ENCODE measurements at places on chromosomes 5 and 9.

DNA sequence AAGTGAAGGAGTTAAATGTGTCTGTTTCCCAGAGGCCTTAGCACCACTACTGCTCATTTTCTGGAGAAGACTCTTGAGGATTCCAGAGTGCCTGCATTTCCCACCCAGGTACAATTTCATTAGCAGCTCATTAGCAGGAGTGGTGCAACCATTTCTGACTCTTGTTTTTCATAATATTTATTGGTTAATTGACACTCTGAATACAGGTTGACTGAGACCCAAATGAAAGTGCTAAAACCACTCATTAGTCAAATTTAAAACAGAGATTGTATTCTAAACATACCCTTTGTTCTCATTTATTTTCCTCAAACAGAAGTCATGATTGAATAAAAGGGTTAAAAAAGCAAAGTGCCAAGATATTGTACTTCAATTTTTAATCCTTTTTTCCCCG, 134.5 kb downstream of the SIL1 start:
- DNase-seq, result no peak

- peak; percentile 21 for DNase-seq
Observed at GRCh38 chr5:113612060-113612496, 98.6 kb downstream of the YTHDC2 start.

- DNase-seq, result no peak
Observed at GRCh38 chr9:6645355-6646292, at the start of gene GLDC. GLDC (minus strand) TSS chr9:6645729; CDS start chr9:6645499, 230 bp downstream.

GRCh38 chr5:1709171-1709803, 90.3 kb downstream of the MRPL36 start:
- DNase-seq, result no peak

DNA sequence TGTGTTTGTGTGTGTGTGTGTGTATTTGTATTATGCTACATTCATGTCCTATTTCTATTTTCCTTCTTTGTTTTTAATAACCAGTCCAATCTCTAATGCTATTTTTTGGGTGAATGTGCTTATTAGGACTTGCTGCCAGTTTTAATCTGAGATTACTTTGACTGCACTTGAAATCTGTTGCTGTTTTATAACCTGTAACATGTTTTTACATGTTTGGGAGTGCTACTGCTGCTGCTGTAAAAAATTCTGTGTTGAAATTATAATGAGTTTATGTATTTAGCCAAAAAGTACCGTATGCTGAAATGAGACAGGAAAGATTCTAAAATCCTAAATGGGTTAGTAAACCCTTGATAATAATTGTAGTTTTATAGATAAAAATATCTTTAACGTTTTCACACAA, 104.7 kb upstream of the SSBP2 start:
- no peak for DNase-seq

- DNase-seq, result no peak
Observed at GRCh38 chr9:133368249-133368881, 7.5 kb downstream of the SURF4 start.

- no peak for DNase-seq
Observed at GRCh38 chr9:76943054-76943453, 37.1 kb upstream of the PRUNE2 start.

DNA sequence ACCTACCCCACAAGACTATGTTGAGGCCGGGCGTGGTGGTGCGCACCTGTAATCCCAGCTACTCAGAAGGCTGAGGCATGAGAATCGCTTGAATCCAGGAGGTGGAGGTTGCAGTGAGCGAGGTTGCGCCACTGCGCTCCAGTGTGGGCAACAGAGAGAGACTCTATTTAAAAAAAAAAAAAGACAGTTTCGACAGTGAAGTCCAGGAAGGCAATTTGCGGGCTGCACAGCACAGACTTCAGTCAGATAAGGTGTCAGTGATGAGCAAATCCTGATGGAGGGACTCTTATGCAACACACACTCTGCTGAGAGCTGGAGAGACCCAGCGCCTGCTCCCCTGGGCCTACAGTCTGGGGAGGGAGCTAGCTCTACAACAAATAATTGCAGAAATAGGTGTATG, 14.2 kb downstream of the CCNJL start:
- no peak for DNase-seq

DNA sequence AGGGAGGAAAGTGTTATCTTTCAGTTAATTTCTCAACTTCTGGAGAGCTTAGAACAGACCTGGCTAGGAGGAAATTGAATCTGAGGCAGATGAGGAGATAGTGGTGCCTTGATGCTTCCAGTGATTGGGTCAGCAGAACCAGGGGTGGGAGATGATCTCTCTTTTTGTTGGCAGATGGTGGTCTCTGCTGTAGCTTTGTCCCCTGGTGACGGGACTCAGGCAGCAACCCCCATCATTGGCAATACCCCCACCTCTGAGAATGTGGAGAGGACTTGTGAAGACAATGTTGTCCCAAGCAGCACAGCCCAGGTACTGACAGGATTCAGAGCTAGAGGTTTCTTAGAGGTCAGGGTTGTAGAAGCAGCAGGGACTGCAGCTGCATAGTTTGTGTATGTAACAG, 3.7 kb upstream of the PDCD6 start:
- no peak for DNase-seq

GRCh38 chr5:158545949-158546530, 553.7 kb downstream of the EBF1 start:
- DNase-seq, result no peak

- DNase-seq, result no peak
Observed at GRCh38 chr5:38938424-38938823, 92.6 kb downstream of the OSMR start.

Measured in inflammatory macrophage treated with lipopolysaccharide for 1 hour (primary cell).